ENCODE measurements at places on chromosomes 2 and 18. TPM values are rescaled to one million over a fixed set of nuclear protein-coding genes. Genes with fewer than 3 reads are reported as not detected.

IL1R2 gene
- not detected for total RNA-seq

ACVR1C gene
- 0.05 TPM for total RNA-seq

SEMA4C gene
- 78.1 TPM for total RNA-seq

ONECUT2 gene
- total RNA-seq, result not detected

EVX2 gene
- total RNA-seq, result not detected

LYPD6B gene
- total RNA-seq, result not detected

MRO gene
- total RNA-seq, result not detected

CHRND gene
- total RNA-seq, result not detected

MOCOS gene
- 0.16 TPM for total RNA-seq

TMEM178A gene
- total RNA-seq, result 0.21 TPM

CCDC68 gene
- not detected for total RNA-seq

SPP2 gene
- not detected for total RNA-seq

RAB27B gene
- 25.7 TPM for total RNA-seq

Data from natural killer cell (primary cell).